ENCODE measurements at places on chromosomes 6 and 20.

GRCh38 chr6:52514514-52514913 lies 62.3 kb downstream of the TRAM2 start:
- no peak for DNase-seq

DNA sequence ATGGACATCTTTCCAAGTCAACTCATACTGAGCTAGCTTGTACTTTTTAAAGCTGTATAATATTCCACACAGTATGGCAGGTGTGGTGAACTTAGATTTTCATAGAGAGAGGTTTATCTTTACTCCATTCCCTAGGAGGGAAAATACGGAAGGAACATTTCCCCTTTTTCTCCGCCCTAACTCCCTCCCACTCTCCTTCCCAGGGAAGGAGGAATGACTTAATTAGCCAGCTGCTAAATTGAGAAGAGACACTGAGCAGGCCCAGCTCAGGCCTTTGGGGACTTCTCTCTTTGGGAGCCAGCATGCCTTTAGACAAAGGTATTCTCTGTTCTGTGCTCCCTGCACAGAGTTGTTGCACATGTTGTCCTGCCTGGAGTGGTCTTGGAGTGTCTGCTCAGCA lies 46.1 kb downstream of the MBOAT1 start:
- no peak for DNase-seq

DNA sequence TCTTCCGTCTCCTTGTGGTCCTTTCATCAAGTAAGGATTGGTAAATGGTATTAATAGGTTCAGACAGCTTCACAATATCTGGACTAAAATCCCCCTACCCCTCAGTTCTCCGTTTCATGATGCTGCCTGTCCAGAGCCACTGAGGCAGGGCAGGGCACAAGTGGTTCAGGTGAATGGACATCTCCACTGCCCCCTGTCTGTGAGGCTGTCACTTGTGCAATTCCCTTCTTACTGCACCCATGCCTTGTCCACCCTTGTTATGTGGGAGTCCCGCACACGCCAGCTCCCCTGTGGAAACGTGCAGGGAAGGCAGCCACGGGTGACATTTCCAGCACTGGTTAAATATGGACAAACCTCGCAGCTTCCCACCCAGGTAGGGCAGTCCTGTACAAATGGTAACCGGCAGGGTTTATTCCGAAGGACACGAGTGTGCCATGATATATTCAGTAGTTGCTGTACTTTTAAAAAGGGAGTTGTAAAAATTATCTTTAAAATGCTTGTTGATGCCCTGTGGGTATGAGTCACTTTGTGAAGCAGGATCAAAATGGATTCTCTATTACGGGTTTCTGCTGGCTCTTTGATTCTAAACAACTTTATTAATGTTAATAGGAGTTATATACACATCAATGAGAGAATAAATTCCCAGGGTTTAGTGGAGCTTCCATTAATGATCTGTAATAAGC lies 73.5 kb downstream of the FYN start:
- DNase-seq, result no peak

GRCh38 chr6:129203190-129203900 lies 320.4 kb downstream of the LAMA2 start:
- no peak for DNase-seq

DNA sequence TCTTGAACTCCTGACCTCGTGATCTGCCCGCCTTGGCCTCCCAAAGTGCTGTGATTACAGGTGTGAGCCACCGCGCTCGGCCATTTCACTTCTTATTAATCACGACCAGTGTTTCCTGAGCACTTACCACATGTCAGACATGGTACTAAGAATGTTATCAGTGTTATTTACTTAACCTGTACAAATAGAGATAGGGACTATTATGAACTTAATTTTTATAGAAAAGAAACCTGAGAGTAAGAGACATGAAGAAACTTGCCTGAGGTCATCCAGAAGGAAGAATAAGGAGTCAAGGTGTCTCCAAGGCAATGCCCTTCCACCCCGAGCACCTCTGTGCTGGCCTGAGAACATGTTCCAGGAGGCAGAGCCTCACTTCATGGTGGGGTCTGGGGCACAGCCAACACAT lies 29.3 kb upstream of the EZR start:
- no peak for DNase-seq

DNA sequence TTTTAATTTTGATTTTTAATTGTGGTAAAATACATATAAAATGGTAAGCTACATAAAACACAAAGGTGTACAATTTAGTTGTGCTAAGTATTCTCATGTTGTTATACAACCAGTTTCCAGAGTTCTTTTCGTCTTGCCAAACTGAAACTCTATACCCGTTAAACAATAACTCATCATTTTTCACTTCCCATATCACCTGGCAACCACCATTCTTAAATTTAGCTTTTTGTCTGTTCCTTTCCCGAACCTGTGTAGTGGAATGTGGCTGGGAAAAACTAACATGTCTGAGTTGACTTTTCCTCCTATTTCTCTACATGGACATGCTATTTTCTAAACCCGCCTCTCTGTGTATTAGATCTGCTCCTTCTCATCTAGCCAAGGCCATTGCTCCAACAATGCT lies 27.6 kb downstream of the RPRD1B start:
- DNase-seq, result no peak

DNA sequence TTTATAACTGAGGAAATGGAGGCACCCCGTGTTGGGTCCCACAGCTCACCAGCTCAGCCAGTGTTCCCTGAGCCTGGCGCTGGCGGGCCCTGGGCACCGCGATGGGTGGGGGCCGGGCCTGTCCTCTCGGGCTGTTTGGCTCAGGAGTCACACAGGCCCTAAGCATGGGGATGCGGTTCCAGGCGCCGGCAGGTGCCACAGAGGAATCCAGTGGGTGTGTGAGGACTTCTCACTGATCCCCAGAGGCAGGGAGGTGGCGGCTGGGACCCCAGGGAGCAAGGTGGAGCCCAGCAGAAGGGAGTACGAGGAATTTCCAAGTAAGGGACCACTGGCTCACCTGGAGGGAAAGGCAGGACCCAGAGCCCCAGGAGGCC lies 57.5 kb downstream of the IRF4 start:
- no peak for DNase-seq

GRCh38 chr20:58440021-58440767 lies 51.2 kb downstream of the VAPB start:
- DNase-seq, result no peak

DNA sequence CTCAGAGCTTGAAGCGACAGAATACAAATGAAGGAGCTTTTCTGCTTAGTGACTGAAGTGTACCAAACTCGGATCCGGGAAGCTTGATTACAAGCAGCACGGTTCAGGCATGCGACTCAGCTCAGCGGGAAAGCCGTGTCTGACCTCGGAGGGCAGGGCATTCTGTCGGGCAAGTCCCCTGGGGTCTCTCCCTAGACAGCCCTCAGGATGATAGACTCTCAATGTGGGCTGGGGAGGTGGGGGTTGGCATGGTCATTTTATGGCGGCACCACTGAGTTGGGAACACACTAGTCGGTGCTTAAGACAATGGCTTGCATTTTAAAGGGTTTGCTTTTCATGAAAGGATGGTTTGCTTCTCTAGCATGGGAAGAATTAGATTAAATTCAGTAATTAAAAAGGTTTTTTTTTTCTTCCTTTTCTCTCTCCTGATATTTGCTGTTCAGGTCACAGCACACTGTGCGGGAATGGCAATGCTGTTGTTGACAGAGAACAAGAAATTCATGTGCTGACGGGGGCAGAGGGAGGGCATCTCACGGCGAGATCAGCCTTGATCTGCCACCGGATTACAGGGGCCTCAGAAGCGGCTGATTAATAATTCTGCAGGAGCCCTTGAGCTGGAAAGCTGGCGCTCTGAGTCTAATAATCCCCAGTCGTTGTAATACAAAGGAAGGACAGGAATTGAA lies 80.7 kb upstream of the TRAF3IP2 start:
- DNase-seq, result no peak

DNA sequence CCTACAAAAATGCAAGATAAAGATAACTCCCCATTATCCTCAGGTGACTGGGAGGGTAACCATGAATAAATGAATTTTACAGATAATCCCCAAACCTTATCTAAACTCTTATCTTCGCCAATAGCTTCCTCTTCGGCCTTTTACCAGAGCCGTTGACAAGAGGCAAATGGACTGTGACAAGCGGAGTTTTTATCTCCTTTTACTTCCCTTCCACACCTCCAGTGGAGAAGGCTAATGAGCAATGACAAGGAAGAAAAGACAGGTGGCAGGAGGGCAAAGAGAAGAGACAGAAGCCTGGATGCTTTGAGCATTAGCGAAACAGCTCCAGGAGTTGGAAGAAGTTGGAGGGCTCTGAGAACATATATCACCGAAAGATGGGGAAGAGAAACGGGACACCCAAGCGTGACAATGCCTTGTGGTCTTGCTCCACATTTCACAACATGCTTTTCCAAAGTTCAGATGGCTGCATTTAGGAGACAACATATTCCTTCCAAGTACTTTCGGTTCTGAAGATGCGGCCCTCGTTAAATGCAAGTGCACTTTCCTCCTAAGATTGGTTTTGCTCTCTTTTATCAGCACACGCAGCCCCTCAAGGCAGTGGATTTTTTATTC lies 69.2 kb downstream of the PRDM1 start:
- DNase-seq, result no peak

- DNase-seq, result no peak
Measured at GRCh38 chr6:148445620-148446019, 103.0 kb downstream of the SASH1 start.

DNA sequence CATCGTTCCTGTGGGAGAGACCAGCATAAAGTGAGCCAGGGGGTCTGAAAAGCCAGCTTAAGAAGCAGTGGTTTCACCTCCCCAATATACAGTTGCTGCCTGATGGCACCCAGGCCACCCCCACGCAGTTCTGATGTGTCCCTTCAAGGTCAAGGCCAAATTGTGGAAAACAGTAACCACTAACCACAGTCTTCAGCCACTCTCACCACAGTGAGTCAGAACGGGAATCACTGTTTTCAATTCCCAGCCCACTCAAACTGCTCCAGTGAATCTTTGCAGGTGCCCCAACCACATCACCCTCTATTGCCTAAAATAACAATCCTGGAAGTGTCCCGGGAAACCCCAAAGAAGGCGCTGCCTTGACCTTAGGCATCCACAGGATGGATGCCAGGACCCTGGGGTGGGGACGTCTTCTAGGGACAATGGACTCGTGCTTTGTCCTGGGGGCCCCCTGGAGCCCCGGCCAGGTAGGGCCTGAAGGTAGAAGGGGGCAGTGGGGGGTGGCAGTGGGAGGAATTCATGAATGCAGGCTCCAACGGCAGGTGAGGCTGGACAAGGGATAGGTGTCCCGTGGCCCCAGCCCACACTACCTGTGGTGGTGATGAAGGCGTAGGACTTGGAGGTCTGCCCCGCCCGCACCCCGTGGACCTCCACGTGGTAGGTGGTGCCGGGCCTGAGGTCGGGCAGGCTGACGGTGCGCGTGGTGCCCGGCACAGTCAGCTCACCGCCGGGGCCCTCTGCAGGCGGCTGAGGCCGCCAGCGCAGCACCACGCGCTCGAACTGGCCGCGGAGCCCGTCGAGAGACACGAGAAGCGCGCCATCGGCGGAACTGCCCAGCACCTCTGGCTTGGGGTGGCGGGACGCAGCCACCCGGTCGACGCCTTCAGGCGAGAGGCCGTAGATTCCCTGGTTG lies 22.2 kb downstream of the TNXB start:
- no peak for DNase-seq

DNA sequence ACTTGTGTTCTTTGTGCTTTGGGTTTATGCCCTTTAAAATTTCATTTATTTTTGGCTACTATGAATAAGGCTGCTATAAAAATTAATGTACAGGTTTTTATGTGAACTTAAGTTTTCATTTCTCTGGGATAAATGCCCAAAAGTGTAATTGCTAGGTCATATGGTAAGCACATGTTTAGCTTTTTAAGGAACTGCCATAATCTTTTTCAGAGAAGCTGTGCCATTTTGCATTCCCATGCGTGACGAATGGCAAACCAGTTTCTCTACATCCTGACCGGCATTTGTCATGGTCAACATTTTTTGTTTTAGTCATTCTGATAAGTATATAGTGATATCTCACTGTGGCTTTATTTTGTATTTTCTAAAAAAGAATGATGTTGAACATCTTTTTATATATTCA lies 236.0 kb upstream of the SGK1 start:
- no peak for DNase-seq

DNA sequence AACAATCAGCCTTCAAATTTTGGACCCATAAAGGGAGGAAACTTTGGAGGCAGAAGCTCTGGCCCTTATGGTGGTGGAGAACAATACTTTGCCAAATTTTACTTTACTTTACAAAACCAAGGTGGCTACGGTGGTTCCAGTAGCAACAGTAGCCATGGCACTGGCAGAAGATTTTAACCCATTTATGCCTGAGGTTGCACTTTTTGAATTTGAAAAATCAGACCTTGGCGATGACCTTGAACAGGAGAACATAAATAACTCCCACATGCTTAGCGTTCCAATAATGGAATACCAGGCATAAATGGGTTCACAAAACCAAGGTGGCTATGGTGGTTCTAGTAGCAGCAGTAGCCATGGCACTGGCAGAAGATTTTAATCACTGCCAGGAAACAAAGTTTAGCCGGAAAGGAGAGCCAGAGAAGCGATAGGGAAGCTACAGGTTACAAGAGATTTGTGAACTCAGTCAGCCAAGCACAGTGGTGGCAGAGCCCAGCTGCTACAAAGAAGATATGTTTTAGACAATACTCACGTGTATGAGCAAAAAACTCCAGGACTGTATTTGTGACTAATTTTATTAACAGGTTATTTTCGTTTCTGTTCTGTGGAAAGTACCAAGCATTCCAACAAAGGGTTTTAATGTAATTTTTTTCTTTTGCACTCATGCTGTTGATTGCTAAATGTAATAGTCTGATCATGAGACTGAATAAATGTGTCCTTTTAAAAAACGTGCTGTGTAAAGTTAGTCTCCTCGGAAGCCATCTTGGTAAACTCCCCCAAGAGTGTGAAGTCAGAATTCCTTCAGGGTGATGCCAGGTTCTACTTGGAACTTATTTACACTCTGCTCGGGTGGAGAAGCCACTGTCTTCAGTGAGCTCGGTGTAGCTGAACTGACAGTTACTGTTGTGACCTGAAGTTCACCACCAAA lies 6.7 kb downstream of the SFT2D1 start:
- no peak for DNase-seq

DNA sequence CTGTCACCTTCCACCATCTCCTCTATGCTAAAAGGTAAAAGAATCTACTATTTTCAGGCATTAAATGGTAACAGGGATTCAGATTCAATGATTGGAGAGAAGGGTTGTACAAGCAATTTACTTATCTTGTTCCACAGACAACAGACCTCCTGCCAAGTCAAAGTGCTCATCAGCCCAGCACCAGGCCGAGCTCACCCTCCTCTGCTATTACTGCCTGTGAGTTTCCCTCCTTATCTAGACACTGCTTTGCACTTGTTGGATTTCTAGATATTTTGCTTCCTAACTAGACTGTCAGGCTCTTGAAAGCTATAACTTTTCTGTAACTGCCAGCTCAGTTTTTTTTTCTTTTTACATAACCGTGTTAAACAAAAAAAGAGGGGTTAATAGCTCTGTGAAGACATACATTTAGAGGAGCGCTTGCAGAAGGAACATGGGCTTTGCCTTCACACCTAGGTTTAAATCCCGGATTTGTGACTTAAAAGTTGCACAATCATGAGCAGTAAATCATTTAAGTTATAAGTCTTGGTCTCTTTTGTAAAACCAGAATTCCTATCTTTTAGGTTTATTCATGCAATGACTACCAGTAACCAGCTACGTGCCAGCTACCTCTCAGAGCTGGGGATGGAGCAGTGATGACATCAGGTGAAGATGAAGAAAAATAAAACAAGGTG lies 1.1 kb upstream of the FAM162B start:
- DNase-seq, result no peak

Data from HuH-7 (cell line).